ENCODE measurements at places on chromosomes 6 and 20. TPM values are rescaled to one million over a fixed set of nuclear protein-coding genes. Genes with fewer than 3 reads are reported as not detected.

SNAP25 gene
- not detected for total RNA-seq

CDS2 gene
- 76.2 TPM for total RNA-seq

RAD21L1 gene
- total RNA-seq: not detected

PRKN gene
- 3.5 TPM for total RNA-seq

SLC22A1 gene
- total RNA-seq: 1.1 TPM

HRH3 gene
- total RNA-seq: 0.56 TPM

GRCh38 chr6:147944122-147944521, 398.5 kb upstream of the SASH1 start:
- H3K36me3 ChIP-seq: no peaks in the 10 kb centered on the region
- H3K27ac ChIP-seq: no peak overlapping the region
- no peak overlapping the region for H3K4me3 ChIP-seq
- no peaks in the 10 kb centered on the region for H3K4me1 ChIP-seq
- DNase-seq: no peak

- H3K4me1 ChIP-seq: no peaks in the 10 kb centered on the region
- H3K4me3 ChIP-seq: no peak overlapping the region
- no peak for DNase-seq
- no peaks in the 10 kb centered on the region for H3K27me3 ChIP-seq
- peaks cover 5% of the 10 kb centered on the region for H3K36me3 ChIP-seq
- H3K27ac ChIP-seq: no peak overlapping the region
These were observed 272.7 kb upstream of the PLCB4 start for GRCh38 chr20:8796088-8796660.

DNA sequence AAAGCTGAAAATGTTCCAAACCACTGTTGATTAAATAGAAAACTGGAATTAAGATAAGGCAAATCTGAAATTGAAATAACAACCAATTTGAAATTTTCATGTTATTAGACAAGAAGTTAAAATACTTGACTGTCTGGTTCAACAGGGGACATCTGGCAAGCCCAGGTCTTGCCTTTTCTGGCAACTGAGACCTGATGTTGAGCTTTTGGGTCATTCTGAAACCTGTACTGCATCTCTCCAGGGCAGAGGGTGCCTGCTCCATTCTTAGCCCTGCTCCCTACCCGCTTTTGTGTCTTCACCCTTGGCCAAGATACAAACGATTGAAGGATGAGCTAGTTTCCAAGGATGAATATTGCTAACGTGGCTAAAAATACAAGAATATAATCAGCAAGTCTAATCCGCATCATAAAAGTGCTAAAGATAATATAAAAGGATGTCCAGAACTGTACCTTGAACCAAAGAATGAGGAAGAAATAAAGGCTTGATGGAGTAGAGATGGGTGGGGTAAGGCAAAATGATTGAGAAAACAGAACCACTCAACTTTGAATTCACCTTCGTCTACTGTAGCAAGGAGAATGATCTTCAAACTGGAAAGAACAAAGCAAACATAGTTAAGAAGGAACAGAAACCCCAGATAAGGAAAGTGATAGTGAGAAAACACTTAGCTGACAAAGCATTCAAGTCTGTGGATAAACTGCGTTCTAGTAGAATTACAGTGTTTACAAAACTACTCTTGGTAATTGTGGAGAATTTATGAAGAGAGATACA, 109.8 kb upstream of the MAN1A1 start:
- no peak overlapping the region for H3K4me3 ChIP-seq
- no peak for DNase-seq

DNA sequence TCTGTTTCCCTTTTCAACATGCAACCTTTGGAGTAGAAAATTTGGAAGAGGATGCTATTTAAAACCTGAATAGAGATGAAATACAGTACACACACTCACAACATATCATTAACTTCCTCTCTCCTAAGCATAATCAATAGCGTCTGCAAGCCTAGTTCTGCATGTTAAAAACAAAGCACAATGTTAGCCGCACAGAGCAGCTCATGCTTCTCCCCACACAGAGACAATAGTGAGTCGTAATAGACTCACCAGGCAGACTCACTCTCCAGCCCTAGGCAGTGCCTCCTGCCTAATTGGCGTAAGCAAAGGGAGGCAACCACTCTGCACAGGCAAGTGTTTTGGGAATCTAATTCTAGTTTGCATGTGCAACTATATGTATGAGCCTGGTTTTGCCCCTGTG, 45.8 kb upstream of the ARID1B start:
- H3K27ac ChIP-seq: no peak overlapping the region
- no peak overlapping the region for H3K4me3 ChIP-seq
- no peaks in the 10 kb centered on the region for H3K36me3 ChIP-seq

DNA sequence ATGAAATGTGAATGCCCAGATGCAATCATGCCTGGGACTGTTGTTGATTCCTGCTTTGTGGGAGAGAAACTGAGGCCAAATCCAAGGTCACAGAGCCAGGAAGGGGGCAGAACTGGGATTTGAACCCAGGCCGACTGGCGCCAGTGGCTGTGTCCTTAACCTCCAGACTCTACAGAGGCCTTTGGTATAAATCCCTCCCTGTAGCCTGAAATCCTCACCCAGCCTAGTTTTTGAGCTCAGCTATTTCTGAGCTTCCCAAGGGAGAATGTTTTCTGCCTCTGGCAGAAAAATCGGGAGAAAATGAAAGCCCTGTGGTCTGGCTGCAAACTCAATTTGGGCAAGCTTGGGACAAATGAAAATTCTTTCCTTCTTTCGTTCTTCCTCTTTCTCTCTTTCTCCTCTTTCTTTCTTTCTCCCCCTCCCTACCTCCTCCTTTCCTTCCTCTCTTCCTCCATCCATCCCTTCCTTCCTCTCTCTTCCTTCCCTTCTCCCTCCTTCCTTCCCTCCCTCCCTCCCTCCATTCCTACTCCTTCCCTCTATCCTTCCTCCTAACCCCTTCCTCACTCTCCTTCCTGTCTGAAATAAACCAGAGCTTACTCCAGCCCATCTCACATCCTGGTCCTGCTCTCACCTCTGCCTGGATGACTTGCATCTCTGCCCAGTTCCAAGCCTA, 34.9 kb downstream of the SNAI1 start:
- no peak overlapping the region for H3K27ac ChIP-seq
- H3K4me3 ChIP-seq: no peak overlapping the region
- H3K36me3 ChIP-seq: no peaks in the 10 kb centered on the region
- no peaks in the 10 kb centered on the region for H3K27me3 ChIP-seq
- H3K4me1 ChIP-seq: peaks cover 8% of the 10 kb centered on the region

DNA sequence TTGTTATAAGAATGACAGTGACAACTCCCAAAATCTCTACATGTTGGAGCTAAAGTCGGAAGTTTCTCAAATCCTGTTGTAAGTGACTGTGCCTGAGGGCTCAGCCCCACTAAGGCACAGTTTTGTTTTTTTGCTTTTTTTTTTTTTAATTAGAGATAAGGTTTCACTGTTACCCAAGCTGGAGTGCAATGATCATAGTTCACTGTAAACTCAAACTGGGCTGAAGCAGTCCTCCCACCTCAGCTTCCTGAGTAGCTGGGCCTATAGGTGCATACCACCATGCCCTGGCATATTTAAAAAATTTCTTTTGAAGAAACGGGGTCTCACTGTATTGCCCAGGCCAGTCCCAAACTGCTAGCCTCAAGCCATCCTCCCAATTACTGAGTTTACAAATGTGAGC, 96.9 kb downstream of the DTD1 start:
- H3K36me3 ChIP-seq: no peaks in the 10 kb centered on the region
- H3K4me1 ChIP-seq: no peaks in the 10 kb centered on the region
- H3K27ac ChIP-seq: no peak overlapping the region
- no peak for DNase-seq

Measured in endodermal cell (in vitro differentiated cells).